ENCODE measurements at places on chromosomes 2 and 18.

GRCh38 chr18:79944126-79944731 lies 7.2 kb downstream of the SLC66A2 start:
- no peak for DNase-seq

DNA sequence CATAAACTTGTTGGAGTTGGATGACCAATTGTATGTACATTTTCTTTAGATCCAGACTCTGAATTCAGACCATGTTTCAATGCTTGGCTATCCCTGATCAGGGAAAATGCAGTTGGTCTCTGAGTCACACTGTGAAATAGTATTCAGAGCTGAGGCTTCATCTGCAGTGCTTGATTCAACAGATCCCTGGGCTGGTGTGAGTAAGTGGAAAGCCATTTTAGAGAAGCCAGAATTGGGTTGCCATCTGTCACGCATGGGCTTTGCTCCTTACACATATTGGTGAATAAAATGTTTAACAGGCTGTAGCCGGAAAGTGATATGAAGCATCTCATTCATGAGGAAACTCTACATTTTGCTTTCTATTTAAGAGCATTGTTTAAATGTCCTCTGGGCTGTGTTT lies 50.0 kb upstream of the ACYP2 start:
- DNase-seq: no peak

- DNase-seq: no peak
Measured at GRCh38 chr2:168155680-168156079, 91.7 kb downstream of the STK39 start.

DNA sequence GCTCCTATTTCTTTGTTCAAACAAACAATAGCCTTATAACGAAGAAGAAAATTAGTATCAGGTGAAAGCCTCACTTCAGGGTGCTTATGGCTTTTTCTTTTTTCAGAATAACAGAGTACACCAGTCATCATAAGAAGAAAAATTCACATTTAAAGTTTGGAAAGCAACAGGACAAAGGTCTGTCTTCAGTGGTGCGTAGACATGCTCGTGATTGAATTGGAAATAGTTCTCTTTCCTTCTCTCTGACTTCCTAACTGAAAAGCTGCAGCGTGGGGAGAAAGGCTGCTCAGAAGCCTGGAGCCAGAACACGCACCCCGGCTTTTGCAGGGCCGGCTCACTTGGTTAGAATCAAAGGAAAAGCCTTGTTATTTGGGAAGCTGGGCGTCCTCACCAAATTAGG lies 127.6 kb upstream of the ZNF516 start:
- no peak for DNase-seq

DNA sequence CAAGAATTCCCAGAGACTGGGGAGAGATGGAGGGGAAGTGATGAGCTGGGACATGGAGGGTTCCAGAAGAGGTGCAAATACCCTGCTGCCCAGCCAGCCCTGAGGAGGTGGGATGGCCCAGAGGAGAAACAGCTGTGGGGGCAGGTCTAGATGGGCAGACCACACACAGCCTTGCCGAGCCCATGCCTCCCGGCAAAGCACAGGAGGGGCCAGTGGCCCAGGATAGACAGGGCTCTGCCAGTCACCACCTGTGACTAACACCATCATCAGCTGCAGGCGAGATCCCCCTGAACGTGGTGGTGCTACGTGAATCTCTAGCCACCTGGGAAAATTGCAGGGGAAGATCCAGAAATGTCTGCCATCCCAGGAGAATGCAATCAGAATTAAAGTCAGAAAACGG lies 39.4 kb downstream of the SCTR start:
- DNase-seq: no peak

- DNase-seq: no peak
Measured at GRCh38 chr2:41774011-41774605, 273.7 kb upstream of the PKDCC start.

- no peak for DNase-seq
Measured at GRCh38 chr2:197599285-197599965, 76.0 kb downstream of the RFTN2 start.

DNA sequence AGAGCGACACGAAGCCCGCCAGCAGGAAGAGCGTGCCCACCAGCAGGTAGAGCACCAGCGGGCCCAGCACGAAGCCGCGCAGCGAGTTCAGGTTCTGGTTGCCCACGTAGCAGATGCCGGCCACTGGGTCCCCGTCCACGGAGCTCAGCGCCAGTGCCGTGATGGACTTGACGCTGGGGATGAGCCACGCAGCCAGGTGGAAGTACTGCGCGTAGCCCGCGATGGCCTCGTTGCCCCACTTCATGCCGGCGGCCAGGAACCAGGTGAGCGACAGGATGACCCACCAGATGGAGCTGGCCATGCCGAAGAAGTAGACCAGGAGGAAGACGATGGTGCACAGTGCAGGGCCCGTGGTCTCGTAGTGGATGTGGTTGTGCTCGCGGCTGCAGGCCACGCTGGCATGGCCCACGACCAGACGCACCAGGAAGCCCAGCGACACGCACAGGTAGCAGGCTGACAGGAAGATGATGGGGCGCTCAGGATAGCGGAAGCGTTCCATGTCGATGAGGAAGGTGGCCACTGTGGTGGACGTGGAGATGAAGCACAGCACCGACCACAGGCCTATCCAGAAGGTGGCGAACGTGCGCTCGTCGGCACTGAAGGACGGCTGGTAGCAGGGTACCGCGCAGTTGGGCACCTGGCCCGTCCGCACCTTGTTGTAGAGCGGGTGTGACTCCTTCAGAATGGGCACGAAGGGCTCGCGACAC lies 2.1 kb downstream of the FZD5 start:
- DNase-seq: no peak

DNA sequence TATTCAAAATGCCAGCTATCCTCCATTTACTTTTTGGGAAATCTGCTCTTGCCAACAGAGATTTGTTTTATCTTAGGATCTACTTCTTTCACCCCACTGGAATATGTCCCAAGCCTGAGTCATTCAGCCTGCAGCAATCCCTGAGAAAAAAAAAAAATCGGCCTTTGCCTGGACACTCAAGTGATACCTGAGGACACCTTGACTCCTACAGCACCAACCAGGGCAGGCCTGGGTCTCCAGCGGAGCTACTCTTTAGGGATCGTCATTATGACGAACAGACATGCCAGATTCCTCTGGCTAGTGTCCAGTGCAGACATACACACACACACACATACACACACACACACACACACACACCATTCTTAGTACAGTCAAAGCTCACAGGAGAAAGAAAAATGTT lies 2.2 kb upstream of the UGT1A6 start:
- no peak for DNase-seq

GRCh38 chr2:236078297-236079255 lies 89.6 kb downstream of the GBX2 start:
- no peak for DNase-seq

GRCh38 chr2:112318515-112318914 lies 43.1 kb downstream of the ZC3H6 start:
- DNase-seq: no peak

GRCh38 chr2:63544017-63544627 lies 44.2 kb downstream of the WDPCP start:
- no peak for DNase-seq

- no peak for DNase-seq
Measured at GRCh38 chr2:168035458-168035857, 211.9 kb downstream of the STK39 start.

- no peak for DNase-seq
Measured at GRCh38 chr2:47250586-47251403, 95.7 kb upstream of the STPG4 start.

Measured in GM19239 (cell line).